ENCODE measurements at places on chromosomes 5 and 9.

GRCh38 chr9:100587375-100587774 lies 9.5 kb downstream of the CAVIN4 start:
- no peak for DNase-seq

DNA sequence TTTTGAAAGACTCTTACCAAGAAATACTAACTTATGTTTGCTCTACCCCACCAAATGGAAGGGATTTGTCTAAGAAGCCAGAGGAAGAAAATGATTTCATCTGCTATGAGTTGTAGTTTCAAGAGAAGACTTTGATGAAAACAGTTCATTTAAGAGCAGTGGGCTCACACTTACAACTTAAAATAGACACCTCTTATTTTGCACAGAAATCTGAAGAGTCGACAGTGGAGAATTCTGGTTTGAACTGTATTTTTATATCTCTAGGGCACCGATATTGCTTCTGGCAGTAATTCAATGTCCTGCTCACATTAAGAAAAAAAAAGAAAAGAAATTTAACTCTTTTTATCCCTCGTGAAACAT lies 1.9 kb upstream of the DAB2 start:
- no peak for DNase-seq

DNA sequence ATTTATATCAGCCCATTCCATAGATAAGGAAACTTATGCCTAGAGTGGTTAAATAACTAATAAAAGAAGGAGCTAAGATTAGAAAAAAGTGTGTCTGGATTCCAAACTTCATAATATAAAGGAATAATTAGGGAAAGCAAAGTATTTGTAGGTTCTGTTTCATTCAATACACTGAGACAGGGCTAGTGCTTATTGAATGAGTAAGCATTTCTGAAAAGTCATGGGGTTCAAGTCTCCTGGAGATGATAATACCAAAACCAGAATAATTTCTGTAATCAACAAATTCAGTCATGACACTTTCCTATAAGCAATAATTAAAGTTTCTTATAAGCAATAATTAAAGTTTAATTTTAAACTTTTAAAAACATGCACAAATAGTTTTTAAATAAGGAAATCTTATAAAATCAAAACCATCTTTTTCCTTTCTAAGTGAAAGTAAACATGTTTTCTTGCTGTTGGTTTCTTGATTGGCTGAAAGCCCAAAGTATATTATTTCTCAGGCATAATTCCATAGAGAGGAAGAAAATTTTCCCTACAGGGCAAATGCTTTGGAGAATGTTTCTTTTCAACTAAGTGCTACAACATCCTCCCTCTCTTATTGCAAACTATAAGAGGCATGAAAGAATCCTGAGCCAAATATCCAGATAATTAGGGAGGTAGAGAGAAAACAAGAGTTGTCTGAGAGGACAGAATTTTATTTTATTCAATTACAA lies 510.2 kb downstream of the PRELID2 start:
- no peak for DNase-seq

- DNase-seq: peak; percentile 39
These were observed 19.3 kb upstream of the CAMSAP1 start for GRCh38 chr9:135926402-135927194.

- DNase-seq: no peak
These were observed 41.1 kb downstream of the ERBIN start for GRCh38 chr5:65967288-65968066.

- peak; percentile 36 for DNase-seq
These were observed 43.0 kb downstream of the STRBP start for GRCh38 chr9:123225374-123225813.

- no peak for DNase-seq
These were observed 59.5 kb upstream of the GNE start for GRCh38 chr9:36317766-36318165.

All from smooth muscle cell of the brain vasculature (primary cell).